ENCODE measurements at places on chromosomes 6 and 20. TPM values are rescaled to one million over a fixed set of nuclear protein-coding genes. Genes with fewer than 3 reads are reported as not detected.

DNA sequence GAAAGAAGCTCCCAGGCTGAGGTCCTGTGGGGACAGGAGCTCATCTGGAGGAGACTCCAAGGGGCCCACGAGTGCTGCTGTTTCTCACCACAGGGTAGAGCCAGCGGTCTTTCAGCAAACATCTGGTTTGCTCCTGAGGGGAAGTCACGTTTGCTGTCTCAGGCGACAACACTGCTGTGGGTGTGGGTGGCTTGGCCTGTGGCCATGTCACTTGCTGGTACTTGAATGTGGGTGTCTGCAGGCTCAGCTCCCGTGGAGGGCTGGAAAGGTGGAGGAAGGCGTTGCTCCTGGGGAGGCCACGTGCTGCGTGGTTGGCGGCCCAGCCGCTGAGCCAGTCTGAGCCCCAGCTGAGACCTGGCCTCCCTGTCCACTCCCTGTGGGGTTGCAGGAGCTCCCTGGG, 52.8 kb upstream of the MPC1 start:
- H3K4me3 ChIP-seq, result no peak overlapping the region
- H3K27ac ChIP-seq, result no peak overlapping the region
- no peaks in the 10 kb centered on the region for H3K27me3 ChIP-seq
- H3K36me3 ChIP-seq, result peaks cover 8% of the 10 kb centered on the region

- no peak for DNase-seq
- H3K4me3 ChIP-seq, result no peak overlapping the region
- H3K27me3 ChIP-seq, result no peaks in the 10 kb centered on the region
- H3K36me3 ChIP-seq, result no peaks in the 10 kb centered on the region
- no peak overlapping the region for H3K27ac ChIP-seq
Measured at GRCh38 chr6:117188627-117189201, 76.6 kb upstream of the VGLL2 start.

DNA sequence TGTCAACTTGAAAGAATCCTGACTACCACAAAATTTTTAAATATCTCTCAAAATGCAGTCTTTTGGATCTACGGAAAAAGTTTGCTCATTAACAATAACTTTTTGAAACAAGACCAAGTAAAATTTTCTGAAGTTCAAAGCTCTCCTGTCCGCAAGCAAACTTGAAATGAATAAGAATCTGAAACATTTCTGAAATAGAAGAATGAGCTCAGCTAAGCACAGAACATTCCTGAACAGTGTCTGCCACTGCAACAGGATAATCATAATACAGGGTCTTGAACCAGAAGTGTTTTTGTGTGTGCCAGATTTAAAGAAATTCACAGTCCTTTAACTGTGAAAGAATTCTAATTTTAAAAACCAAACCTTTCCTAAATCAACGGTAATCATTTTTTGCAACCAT, 49.1 kb upstream of the TASP1 start:
- H3K4me1 ChIP-seq, result no peaks in the 10 kb centered on the region
- no peak for DNase-seq
- H3K36me3 ChIP-seq, result no peaks in the 10 kb centered on the region
- no peaks in the 10 kb centered on the region for H3K27me3 ChIP-seq
- H3K27ac ChIP-seq, result no peak overlapping the region

DNA sequence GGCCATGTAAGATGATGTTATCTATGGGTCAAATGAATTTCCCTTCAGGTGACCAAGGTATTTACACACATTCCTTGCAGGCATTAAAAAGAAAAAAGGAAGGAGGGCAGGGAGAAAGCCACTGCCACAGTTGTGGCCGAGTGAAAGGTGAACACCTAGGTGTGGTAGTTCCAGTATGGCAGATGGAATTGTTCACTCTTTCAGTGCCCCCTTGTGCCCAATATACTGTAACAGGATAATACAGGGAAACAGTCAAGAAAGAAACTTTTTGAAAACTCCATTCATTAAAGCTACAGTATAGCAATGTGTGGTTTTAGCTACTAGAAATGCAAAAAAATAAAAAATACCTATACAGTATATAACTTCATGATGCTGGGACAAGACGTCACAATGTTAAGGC, 52.1 kb downstream of the BMP2 start:
- no peaks in the 10 kb centered on the region for H3K27me3 ChIP-seq
- no peak overlapping the region for H3K4me3 ChIP-seq
- H3K36me3 ChIP-seq, result no peaks in the 10 kb centered on the region
- H3K27ac ChIP-seq, result no peak overlapping the region

- peaks cover 4% of the 10 kb centered on the region for H3K27me3 ChIP-seq
- H3K27ac ChIP-seq, result no peak overlapping the region
- H3K4me3 ChIP-seq, result no peak overlapping the region
Measured at GRCh38 chr20:57124366-57124765, 142.1 kb downstream of the BMP7 start.

- no peak overlapping the region for H3K4me3 ChIP-seq
- H3K27me3 ChIP-seq, result no peaks in the 10 kb centered on the region
- no peak for DNase-seq
- no peaks in the 10 kb centered on the region for H3K4me1 ChIP-seq
- H3K27ac ChIP-seq, result no peak overlapping the region
- peaks cover 6% of the 10 kb centered on the region for H3K36me3 ChIP-seq
Measured at GRCh38 chr20:51510169-51510568, 32.4 kb downstream of the NFATC2 start.

GRCh38 chr20:59664421-59664941, 60.1 kb downstream of the PHACTR3 start:
- no peak overlapping the region for H3K4me3 ChIP-seq
- no peak for DNase-seq
- H3K36me3 ChIP-seq, result no peaks in the 10 kb centered on the region
- no peaks in the 10 kb centered on the region for H3K27me3 ChIP-seq
- no peak overlapping the region for H3K27ac ChIP-seq

GRCh38 chr6:17601386-17601703, 1.2 kb downstream of the FAM8A1 start:
- H3K4me3 ChIP-seq, result peak overlapping the region; percentile 38
- peaks cover 16% of the 10 kb centered on the region for H3K4me1 ChIP-seq
- H3K36me3 ChIP-seq, result no peaks in the 10 kb centered on the region
- no peaks in the 10 kb centered on the region for H3K27me3 ChIP-seq
- DNase-seq, result no peak

- H3K27ac ChIP-seq, result no peak overlapping the region
- no peaks in the 10 kb centered on the region for H3K27me3 ChIP-seq
- no peak overlapping the region for H3K4me3 ChIP-seq
- no peaks in the 10 kb centered on the region for H3K4me1 ChIP-seq
- DNase-seq, result no peak
Measured at GRCh38 chr20:10590950-10591671, 82.7 kb downstream of the JAG1 start.

DNA sequence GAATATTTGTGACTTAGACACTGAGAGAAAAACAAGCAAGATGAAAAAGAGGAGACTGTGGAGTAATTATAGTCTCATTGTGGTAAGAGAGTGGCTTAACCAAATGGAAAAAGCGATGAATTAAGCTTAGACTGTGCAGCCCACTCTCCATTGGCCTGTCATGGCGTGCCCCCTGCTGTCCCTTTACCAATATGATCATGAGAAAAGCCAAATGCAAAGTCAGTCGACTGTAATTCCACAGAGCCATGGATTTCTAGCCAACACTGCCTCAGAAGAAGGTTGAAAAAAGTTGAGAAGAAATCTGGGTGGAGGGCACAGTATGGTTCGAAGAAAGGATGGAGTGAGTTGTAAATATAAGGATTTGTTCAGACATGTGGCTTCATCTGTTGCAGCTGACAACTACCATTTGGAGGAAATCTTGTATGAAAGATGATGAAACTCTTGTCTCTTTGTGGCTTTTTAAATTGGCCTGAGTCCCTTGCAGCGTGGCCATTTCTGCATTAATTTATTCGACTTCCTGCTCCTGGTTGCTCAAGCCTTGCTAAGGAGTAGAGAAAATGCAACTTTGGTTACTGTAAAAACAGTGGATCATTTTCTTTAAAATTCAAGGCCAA, 251.4 kb downstream of the DOK5 start:
- H3K36me3 ChIP-seq, result no peaks in the 10 kb centered on the region
- H3K27ac ChIP-seq, result no peak overlapping the region
- no peak for DNase-seq

- peak overlapping the region; percentile 68 for H3K4me3 ChIP-seq
- H3K27ac ChIP-seq, result peak overlapping the region; percentile 89
- DNase-seq, result peak; percentile 72
- H3K36me3 ChIP-seq, result no peaks in the 10 kb centered on the region
- H3K27me3 ChIP-seq, result no peaks in the 10 kb centered on the region
Measured at GRCh38 chr6:169722362-169723199, 1.7 kb downstream of the PHF10 start.

DNA sequence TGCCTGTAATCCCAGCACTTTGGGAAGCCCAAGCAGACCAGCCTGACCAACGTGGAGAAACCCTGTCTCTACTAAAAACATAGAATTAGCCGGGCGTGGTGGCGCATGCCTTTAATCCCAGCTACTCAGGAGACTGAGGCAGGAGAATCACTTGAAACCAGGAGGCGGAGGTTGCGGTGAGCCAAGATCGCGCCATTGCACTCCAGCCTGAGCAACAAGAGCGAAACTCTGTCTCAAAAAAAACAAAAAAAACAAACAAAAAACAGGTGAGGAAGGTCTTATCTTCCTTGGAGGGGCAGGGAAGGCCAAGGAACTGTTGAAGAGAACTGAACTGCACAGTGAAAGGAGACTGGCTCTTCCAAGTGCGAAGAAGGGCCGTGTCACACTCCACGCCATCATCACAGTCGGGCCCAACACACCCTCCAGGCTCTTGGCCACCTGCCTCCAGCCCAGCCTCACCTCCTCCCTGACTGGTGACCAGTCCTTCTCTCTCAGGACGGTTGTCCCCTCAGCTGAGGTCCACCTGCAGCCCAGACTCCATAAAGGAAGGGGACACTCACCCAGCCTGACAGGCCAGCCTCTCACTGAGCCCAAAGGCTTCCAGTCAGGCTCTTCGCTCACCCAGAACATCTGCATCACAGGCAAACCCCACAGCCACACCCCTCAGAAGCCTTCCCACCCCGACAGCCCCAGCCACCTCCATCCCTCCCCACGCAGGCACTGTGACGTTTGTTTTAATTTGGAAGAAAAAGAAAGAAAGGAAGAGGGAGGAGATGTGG, 4.1 kb downstream of the ZC3H12D start:
- H3K4me1 ChIP-seq, result no peaks in the 10 kb centered on the region
- H3K27ac ChIP-seq, result no peak overlapping the region
- H3K36me3 ChIP-seq, result no peaks in the 10 kb centered on the region
- H3K4me3 ChIP-seq, result no peak overlapping the region

DNA sequence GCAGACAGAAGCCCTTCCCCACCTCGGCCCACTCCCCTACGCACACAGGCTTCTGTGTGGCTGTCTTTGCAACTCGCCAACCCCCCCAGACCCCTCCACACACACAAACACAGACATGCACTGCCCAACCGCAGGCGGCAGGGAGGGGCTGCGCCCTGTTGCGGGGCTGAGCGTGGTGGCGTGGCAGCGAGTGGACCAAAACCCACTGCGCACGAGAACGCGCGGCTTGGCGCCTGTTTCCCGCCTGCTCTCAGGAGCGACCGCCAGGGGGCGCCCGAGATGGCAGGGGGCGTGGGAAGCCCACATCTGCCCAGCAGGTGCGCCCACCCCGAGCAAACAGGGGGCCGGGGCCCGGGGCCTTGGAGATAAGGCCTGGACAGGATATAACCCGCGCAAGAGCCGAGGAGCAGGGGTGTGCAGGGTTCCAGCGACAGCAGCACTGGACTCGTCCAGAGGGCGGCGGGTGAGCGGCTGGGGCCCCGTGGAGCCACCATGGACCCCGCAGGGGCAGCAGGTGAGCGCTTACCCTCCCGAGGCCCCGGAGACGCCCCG, at the start of gene RBPJL:
TSS of gene RBPJL (plus strand) at position 410 of the 552 bp plus-strand sequence. CDS start at position 493, 83 bp downstream.
- H3K27ac ChIP-seq, result peak within 1 kb of the TSS; percentile 60
- peak within 1 kb of the TSS; percentile 64 for H3K4me3 ChIP-seq
- no peaks in the 10 kb centered on the region for H3K27me3 ChIP-seq

GRCh38 chr6:22892452-22892851, 323.1 kb downstream of the HDGFL1 start:
- no peaks in the 10 kb centered on the region for H3K36me3 ChIP-seq
- H3K27ac ChIP-seq, result peak overlapping the region; percentile 55
- H3K4me1 ChIP-seq, result no peaks in the 10 kb centered on the region
- H3K27me3 ChIP-seq, result no peaks in the 10 kb centered on the region
- no peak overlapping the region for H3K4me3 ChIP-seq

- no peak overlapping the region for H3K4me3 ChIP-seq
- H3K27ac ChIP-seq, result no peak overlapping the region
- DNase-seq, result no peak
- no peaks in the 10 kb centered on the region for H3K4me1 ChIP-seq
- no peaks in the 10 kb centered on the region for H3K27me3 ChIP-seq
Measured at GRCh38 chr6:47379328-47379727, 69.6 kb upstream of the TNFRSF21 start.

GRCh38 chr6:135306740-135307420, 125.8 kb downstream of the MYB start:
- no peaks in the 10 kb centered on the region for H3K27me3 ChIP-seq
- H3K4me3 ChIP-seq, result no peak overlapping the region
- H3K27ac ChIP-seq, result no peak overlapping the region
- no peaks in the 10 kb centered on the region for H3K4me1 ChIP-seq
- H3K36me3 ChIP-seq, result no peaks in the 10 kb centered on the region
- DNase-seq, result no peak

GRCh38 chr6:52972989-52973388, 22.1 kb downstream of the GSTA4 start:
- H3K4me3 ChIP-seq, result no peak overlapping the region
- H3K27me3 ChIP-seq, result no peaks in the 10 kb centered on the region
- no peaks in the 10 kb centered on the region for H3K4me1 ChIP-seq
- DNase-seq, result no peak
- no peak overlapping the region for H3K27ac ChIP-seq
- H3K36me3 ChIP-seq, result no peaks in the 10 kb centered on the region

GRCh38 chr20:30485331-30486102, 771.9 kb upstream of the DEFB115 start:
- no peak overlapping the region for H3K27ac ChIP-seq
- no peaks in the 10 kb centered on the region for H3K27me3 ChIP-seq
- no peak overlapping the region for H3K4me3 ChIP-seq
- no peak for DNase-seq
- H3K36me3 ChIP-seq, result no peaks in the 10 kb centered on the region

- H3K27ac ChIP-seq, result no peak overlapping the region
- no peak for DNase-seq
- H3K4me1 ChIP-seq, result peaks cover 18% of the 10 kb centered on the region
- H3K27me3 ChIP-seq, result no peaks in the 10 kb centered on the region
- no peaks in the 10 kb centered on the region for H3K36me3 ChIP-seq
- H3K4me3 ChIP-seq, result no peak overlapping the region
Measured at GRCh38 chr6:122124908-122125307, 274.5 kb upstream of the HSF2 start.

CSNK2B gene
- total RNA-seq, result 65.9 TPM

WFDC10B gene
- total RNA-seq, result not detected

GPR6 gene
- not detected for total RNA-seq

SYNDIG1 gene
- 0.43 TPM for total RNA-seq

OXT gene
- total RNA-seq, result 0.38 TPM

CHRNA4 gene
- total RNA-seq, result not detected

SMLR1 gene
- total RNA-seq, result 0.08 TPM

MARCKS gene
- 105 TPM for total RNA-seq

MRAP2 gene
- total RNA-seq, result 1.6 TPM

TRIM15 gene
- not detected for total RNA-seq

C20orf202 gene
- total RNA-seq, result not detected

SAMD3 gene
- 1.5 TPM for total RNA-seq

PARD6B gene
- 9.4 TPM for total RNA-seq
